Sciatic nerve (tissue), 2 donors: ENCODE measurements at places on chromosomes 1 and 21.

DNA sequence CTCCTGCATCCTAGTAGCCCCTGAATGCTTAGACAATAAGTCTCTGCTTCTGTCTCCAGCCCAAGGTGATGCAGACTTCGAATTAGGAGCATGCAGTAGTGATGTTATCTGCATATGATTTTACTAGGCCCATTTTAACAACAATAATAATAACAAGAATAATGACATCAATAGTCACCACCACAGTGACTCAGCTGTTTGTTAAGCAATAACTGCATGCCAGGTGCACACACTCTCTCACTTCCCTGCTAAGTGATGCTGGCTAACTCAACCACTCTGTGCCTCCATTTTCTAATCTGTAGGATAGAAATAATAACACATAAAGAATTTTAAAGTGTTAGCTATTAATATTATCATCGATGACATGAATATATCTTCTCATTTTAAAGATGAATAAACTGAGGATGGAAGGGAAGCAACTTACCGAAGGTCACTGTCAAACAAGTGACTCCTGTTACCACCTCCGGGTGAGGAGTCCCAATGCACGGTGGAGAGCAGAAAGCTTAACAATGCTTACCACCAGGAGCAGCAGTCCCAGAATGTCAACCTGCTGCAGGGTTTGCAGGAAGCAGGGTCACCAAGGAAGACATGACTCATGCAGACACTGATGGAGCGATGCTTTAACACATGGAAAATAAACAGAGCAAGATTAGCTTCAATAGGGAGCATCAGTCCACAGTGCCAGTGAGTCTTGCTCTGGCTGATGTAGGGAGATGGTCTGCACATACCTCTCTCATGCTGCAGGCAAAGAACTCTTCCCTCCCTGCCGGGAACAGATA lies 290.2 kb downstream of the SPATA17 start:
- no peak for DNase-seq

DNA sequence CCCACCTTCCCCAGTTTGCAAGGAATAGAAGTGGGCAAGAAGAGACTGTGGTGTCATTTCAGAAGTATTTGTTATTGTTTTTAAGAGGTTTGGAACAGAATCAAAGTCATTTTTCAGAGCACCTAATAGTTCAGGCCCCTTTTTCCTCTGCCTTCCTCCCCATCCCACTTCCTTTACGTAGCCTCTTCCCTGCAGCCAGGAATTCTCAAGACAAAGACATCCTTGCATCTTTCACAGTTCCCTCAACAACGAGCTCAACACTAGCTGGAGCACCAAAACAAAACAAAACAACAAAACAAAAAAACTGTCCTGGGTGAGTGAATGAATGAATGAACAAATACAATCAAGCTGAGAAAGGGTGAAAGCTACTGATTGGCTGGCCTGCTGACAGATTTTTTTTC lies 7.0 kb downstream of the PALMD start:
- no peak for DNase-seq

GRCh38 chr1:46556822-46557221 lies 5.4 kb upstream of the KNCN start:
- no peak for DNase-seq

- DNase-seq, result no peak
Measured at GRCh38 chr1:8218351-8219092, 99.4 kb upstream of the SLC45A1 start.

GRCh38 chr1:112256411-112256810 lies 139.6 kb upstream of the CTTNBP2NL start:
- DNase-seq, result no peak

- no peak for DNase-seq
Measured at GRCh38 chr1:217435204-217435603, 195.7 kb downstream of the GPATCH2 start.

GRCh38 chr21:42079939-42080787 lies 9.0 kb downstream of the UMODL1 start:
- DNase-seq, result no peak

- no peak for DNase-seq
Measured at GRCh38 chr1:160257411-160258015, 4.8 kb downstream of the DCAF8 start.

DNA sequence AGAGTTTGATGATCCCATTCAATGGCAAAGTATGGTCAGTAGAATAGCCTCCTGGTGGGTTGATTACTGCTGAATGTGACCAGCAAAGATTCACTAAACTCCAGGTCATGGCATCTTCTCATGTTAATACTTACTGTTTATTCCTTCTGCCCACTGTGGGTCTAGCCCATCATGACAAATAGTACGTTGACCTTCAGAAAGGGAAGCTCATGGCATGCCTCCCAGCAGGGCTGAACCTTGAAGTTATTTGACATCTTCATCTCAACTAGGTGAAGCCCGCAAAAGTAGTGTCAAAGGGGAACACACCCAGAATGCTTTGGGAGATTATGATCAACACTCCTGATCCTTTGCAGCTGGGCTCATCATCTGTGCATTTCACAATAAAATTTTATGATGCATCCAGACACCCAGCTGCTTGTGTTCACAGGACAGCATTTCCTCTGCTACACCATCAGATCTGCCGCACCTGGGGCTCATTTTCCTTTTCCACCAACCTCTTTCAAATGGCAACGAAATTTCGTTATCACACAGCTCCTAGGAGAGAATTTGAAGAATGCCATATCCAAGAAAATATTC lies 49.6 kb downstream of the HLX start:
- DNase-seq, result no peak

DNA sequence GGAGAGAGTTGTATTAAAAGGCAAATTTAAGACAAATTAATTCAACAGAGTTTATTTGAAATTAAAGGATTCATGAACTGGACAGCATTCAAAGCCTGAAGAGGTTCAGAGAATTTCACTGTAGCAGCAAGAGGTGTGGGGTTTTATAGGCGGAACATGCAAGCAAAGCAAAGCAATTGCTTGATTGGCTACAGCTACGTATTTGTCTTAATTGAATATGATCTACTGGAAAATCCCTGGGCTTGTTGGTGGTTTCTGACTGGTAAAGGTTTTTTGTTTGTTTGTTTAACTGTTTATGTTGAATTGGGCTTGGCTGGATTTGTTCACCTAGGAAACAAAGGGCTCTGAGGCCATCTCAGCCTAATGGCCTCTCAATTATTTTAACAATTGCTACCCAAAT lies 61.5 kb downstream of the KCNK1 start:
- DNase-seq, result no peak
